Choroid plexus epithelial cell (primary cell): ENCODE measurements at places on chromosomes 6 and 20.

GRCh38 chr6:88599571-88599970 is 363.8 kb downstream of the RNGTT start:
- DNase-seq, result no peak

- no peak for DNase-seq
Observed at GRCh38 chr6:22062807-22063408, 233.9 kb downstream of the PRL start.

DNA sequence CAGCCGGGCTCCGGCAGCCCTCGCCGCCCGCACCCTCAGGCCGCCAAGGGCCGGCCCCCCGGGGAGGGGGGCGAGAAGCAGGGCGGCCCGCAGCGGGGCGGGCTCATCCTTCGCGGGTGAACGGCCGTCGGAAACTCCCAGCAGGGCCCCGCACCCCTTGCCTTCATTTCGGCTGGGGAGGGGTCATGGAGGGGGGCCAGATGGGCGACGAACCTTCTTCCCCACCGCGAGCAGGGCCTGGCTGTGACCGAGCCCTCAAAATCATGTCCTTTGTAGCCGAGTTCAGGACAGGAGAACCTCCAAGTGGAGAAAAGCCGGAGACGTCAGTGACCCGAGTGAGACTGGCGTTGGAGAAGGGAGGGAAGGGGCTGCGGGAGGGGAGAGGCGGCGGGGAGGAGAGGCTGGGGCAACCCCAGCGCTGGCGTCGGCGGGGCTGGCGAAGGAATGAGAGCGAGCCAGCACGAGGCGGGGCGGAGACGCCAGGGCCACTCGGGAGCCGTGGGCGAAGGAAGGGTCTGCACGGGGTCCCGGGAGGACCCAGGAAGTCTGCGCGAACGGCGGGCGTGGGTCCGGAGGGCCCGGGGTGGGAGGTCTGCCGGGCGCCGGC is 571 bp upstream of the FOXC1 start:
- DNase-seq, result no peak

GRCh38 chr20:39049148-39049547 is 87.0 kb downstream of the DHX35 start:
- DNase-seq, result no peak

DNA sequence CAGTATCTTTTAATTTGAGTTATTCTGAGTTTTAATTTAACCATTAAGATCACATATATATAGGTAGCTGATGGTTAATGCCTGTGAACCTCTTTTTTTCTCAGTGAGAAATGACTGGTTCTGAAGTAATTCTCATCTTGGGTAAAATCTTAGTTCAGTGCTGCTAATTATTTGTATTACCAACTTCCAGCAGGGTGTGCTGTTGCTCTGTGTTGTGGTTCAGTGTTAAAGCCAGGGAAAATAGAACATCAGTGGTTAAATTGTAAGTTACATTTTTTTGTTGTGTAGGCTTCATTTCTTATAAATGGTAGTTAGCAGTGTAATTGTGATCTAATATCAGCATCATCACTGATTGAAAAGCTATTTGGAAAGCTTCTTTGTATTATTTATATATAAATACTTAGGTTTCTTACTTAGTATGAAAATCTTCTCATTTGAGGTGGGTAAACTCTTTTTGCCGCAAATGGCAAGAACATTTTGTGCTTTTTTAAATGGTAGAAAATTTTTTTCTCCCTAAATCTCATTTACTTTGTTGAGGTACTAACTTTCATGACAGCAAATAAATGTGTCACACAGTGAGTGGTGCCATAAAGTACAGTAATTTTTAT is 43.7 kb downstream of the CDC5L start:
- DNase-seq, result peak; percentile 88

DNA sequence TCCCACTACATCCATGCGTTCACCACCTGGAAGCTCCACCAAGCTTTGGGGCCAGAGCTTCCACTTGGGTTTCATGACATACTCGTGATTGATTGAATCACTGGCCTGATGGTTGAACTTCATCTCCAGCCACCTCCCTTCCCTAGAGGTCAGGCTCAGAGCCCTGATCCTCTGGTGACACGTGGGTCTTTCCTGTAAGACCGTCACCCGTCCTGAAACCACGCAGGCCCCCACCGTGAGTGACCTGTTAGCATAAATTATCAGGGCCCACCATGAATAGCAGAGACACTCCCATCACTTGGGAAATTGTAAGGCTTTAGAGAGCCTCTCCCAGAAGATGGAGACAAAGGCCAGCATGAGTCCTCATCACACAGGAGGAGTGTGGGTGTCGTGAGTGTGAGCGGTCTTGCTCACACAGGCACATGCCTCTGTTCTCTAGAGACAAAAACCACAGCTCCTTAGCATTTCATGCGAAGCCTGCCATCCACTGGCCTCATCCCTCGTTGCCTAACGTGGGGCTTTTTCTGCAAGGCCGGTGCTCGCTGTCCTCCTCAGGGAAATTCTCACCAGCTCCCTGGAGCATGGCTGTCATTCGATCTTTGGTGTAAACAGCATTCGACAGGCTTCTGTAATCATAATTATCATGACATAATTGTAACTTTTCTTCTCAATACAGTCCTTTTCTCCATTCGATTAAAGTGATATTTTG is 65.1 kb upstream of the DUSP22 start:
- peak; percentile 52 for DNase-seq

DNA sequence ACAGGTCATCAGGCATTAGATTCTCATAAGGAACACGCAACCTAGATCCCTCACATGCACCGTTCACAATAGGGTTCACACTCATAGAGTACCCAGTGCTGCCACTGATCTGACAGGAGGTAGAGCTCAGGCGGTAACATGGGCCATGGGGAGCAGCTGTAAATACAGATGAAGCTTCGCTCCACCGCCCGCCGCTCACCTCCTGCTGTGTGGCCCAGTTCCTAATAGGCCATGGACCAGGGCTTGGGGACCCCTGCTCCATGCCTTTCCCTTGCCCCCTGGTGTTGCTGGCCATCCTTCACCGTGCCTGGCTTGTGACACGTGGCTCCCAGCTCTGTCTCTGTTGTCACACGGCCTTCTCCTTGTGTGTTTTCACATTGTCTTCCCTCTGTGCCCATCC is 171.1 kb upstream of the JARID2 start:
- no peak for DNase-seq

DNA sequence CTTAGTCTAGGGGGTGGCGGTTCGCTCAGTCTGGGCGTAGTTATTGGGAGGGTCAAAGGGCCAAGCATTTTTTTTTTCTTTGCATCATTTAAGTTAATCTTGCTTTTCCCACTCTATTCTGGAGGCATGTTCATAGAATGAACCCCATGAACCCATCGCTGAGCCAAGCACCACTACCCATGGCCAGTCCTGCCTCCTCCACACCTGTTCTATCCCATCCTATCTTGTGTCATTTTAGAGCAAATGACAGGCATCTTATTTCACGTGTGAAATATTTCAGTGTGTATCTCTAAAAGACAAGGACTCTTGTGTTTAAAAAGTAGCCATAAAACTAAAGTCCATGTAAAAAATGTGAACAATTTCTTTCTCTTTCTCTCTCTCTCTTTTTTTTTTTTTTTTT is 13.9 kb downstream of the SRC start:
- no peak for DNase-seq

- peak; percentile 19 for DNase-seq
Observed at GRCh38 chr6:150343434-150343833, 25.4 kb upstream of the IYD start.

GRCh38 chr6:13924949-13925881 is at the start of gene RNF182:
RNF182 (plus strand) TSS chr6:13924952; CDS start chr6:13977120, 52,168 bp downstream.
- DNase-seq, result no peak

DNA sequence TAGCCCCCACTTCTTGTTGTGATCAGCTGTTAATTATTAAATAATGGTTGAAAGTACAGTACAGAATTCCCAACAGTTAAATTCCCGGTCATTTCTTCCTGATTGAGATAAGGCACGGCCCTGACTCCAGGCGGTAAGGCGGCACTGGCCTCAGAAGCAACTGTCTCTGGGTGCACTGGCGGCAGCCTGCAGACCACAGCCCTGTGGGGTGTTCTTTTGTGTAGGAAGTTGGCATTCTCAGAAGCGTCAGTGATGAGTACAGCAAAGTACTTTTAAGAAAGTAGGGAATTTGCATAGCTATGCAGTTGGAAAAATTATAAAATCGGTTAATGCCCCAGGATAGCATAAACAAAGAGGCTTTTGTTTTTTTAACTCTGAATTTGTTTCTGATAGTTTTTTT is 50.5 kb downstream of the SAMD5 start:
- no peak for DNase-seq

- DNase-seq, result no peak
Observed at GRCh38 chr20:48948612-48949011, 27.1 kb downstream of the ARFGEF2 start.

DNA sequence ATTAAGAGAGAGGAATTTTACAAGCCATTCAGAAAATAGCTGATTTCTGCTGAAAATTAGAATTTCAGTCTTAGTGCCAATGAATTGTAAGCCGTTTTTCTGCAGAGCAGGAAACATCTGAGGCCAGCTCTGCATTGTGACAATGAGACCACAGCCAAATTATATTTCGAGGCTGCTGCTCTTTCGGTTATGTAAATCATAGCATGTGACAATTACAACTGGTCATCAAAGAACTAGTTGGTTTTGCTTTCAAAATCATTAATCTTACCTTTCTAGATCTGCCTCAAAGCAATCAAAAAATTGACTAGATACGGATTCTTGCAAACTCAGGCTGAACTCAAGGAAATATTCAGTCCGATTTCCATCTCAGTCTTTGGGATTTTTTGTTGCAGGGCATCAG is 33.4 kb upstream of the INSM1 start:
- no peak for DNase-seq

GRCh38 chr6:51812231-51812630 is 275.2 kb downstream of the PKHD1 start:
- no peak for DNase-seq

GRCh38 chr20:33814238-33814712 is 3.1 kb downstream of the CHMP4B start:
- no peak for DNase-seq

- peak; percentile 13 for DNase-seq
Observed at GRCh38 chr6:21664314-21665109, 71.0 kb downstream of the SOX4 start.

- no peak for DNase-seq
Observed at GRCh38 chr20:24836661-24837299, 112.3 kb upstream of the CST7 start.

GRCh38 chr6:83962582-83962981 is 71.0 kb upstream of the MRAP2 start:
- no peak for DNase-seq

DNA sequence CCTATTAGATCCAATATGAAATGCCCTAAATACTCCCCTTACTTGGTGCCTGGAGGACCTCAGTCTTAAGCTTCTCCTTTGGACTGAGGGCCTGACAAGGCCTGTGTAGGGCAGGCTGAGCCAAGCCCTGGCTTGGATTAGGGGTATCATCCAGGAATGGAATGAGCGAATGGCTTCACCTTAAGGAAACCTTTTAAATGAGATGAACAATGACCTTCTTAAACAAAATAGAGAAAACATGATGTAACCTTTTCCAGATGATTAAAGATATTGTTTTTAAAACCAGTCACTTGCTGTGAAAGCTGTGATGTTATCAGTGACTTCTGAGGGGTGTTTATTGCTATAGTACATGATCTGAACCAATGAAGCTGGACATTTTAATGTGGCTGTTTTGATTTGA is 55.5 kb downstream of the TRAF3IP2 start:
- DNase-seq, result no peak

- DNase-seq, result no peak
Observed at GRCh38 chr20:33927724-33928123, 66.0 kb upstream of the RALY start.

- DNase-seq, result peak; percentile 59
Observed at GRCh38 chr6:121590438-121590837, 155.0 kb downstream of the GJA1 start.

DNA sequence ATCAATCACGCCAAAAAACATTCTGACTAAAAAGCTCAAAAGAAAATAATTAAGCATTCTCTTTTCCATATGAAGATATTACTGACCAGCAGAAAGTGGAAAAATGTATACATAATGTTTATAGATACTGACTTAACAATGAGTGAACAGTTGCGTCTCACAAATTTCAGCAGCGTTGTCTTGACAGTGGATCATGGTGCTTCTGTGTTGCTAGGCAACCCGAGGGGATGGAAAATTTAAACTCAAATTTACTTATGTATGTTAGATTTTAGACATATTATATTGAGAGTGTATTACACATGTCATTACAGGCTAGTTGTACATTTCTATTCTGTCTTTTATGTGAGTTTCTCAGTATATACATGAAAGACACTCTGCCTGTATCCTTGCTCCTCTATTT is 110.2 kb downstream of the LAMA2 start:
- DNase-seq, result no peak

DNA sequence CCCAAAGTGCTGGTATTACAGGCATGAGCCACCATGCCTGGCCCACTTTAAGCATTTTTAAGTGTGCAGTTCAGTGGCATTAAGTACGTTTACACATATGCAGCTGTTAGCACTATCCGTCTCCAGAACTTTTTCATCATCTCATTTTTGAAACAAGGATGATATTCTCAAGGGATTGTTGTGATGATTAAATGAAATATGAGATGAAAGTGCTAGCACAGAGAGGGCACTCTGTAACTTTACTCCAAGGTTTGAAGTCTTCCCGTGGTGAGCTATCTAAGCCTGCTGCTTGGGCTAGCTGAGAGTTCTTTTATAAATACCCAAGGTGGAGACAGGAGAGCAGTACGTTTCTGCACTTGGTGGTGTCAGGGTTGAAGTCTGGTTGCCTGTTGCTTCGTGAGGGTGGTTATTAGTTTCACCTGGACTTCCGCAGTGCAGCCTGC is 6.6 kb downstream of the TM9SF4 start:
- DNase-seq, result peak; percentile 79

DNA sequence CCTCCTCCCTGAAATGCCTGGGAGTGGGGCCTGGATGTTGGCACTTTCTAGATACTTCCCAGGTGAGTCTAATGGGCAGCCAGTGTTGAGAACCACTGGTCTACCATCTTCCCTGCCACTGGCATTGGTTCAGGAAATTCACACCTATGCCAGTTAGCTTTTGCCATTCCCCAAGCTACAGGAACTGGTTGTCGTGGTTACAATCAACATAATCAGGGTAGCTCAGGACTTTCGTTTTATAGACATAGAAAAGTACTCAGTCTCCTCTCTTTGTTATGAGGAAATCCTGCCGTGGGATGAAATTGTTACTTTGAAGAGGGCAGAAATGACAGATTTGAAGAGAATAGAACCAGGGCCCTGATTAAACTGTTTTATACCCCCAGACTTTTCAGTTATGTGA is 127.9 kb upstream of the FOXO3 start:
- DNase-seq, result no peak

GRCh38 chr6:73560182-73560732 is 39.4 kb upstream of the EEF1A1 start:
- DNase-seq, result no peak
